AML-193 (cell line): ENCODE measurements at places on chromosomes 2 and 18.

DNA sequence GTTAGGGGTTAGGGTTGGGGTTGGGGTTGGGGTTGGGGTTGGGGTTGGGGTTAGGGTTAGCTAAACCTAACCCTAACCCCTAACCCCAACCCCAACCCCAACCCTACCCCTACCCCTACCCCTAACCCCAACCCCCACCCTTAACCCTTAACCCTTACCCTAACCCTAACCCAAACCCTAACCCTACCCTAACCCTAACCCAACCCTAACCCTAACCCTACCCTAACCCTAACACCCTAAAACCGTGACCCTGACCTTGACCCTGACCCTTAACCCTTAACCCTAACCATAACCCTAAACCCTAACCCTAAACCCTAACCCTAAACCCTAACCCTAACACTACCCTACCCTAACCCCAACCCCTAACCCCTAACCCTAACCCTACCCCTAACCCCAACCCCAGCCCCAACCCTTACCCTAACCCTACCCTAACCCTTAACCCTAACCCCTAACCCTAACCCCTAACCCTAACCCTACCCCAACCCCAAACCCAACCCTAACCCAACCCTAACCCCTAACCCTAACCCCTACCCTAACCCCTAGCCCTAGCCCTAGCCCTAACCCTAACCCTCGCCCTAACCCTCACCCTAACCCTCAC is 24.1 kb upstream of the RABL2A start:
- no peak for DNase-seq

DNA sequence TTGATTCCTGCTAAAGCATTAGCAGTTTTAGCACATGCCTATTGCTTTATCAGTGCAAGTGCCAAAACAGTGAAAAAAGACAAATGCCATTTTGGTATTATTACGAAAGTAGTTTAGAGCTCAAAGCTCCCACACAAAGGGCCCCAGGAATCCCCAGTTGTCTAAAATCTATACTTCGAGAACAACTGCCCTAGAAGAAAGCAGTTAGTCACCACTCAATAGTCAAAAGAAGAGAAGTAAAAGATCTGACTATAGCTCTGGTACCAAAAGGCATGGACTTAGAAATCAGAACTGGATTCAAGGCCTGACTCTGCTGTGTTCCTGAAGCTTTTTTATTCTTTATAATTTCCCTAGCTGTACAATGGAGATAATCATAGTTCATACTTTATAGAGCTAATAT is 21.8 kb downstream of the SCN3A start:
- no peak for DNase-seq

GRCh38 chr2:235287375-235287733 is 206.5 kb upstream of the AGAP1 start:
- no peak for DNase-seq

GRCh38 chr2:179022685-179023084 is 27.3 kb downstream of the CCDC141 start:
- DNase-seq: no peak

GRCh38 chr2:39094717-39095363 is 26.0 kb downstream of the SOS1 start:
- DNase-seq: peak; percentile 30

GRCh38 chr2:11891671-11892440 is 145.4 kb downstream of the LPIN1 start:
- DNase-seq: no peak

- DNase-seq: no peak
Observed at GRCh38 chr2:215437614-215438013, 1.7 kb upstream of the FN1 start.

- no peak for DNase-seq
Observed at GRCh38 chr2:71101656-71102055, 28.4 kb downstream of the MCEE start.

GRCh38 chr2:118847762-118848172 is 319 bp upstream of the EN1 start:
- no peak for DNase-seq

DNA sequence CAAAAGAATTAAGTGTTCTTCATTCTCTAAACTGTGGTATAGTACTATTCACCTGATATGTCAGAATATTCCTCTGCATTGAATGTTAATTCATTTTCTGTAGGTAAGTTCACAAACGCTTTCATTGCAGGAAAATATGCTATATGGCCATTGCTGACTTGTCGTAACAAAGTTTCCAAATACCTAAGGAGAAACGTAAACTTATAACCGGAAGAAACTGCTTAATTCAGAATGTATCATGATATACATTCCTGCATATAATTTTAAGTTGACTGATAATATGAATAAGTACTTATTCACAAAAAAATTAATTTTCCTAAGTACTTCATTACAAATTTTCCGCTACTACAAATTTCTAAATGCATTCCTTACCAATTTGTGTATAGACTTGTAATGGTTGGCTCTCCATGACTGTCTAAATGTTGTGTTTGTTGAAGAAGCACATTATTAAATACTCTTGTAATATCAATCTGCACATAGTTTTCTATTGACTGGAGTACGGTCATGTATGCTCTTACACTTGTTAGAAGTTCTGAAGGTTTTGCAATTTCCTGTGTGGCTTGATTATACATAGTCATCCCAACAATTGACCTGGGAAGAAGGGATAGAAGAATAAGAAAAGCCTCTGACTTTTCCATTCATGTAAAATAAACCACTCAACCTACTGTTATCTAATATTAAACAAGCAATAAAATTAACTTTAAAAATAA is 85.4 kb downstream of the NCKAP1 start:
- no peak for DNase-seq

DNA sequence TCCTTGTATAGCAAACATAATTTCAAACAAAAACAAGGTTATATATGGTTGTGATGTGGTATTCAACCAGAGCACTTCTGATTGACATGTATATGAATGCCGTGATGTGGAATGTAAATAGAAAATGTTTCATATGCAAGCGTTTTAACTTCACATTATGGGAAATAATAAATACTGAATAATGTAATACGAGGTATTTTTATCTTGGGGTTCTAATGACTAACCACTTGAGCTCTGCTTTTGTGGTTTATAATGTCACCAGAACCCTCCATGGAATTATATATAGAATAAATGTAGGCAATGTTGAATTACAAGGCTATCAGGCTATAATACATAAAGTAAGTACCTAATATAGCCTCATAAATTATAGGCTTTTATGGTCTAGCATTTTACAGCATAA is 72.4 kb downstream of the ZNF521 start:
- DNase-seq: no peak

DNA sequence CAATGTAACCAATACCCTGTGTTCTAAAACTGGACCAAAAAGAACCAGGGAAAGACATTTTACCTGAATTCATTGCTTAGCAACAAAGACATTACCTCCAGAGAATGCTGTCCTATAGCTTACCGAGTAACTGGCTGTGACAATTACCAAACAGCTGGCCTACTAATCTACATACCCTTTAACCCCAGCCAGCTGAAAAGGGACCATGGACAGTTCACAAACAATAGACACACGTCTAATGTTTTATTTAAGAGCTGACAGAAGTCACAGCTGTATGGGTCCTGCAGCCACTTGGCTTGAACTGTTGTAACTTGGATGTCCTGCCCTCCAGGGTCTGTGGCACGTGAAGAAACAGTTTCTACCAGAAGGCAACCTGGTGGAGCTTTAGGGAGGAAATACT is 130.1 kb upstream of the EFEMP1 start:
- DNase-seq: no peak

GRCh38 chr2:6301426-6301825 is 564.3 kb downstream of the CMPK2 start:
- no peak for DNase-seq

DNA sequence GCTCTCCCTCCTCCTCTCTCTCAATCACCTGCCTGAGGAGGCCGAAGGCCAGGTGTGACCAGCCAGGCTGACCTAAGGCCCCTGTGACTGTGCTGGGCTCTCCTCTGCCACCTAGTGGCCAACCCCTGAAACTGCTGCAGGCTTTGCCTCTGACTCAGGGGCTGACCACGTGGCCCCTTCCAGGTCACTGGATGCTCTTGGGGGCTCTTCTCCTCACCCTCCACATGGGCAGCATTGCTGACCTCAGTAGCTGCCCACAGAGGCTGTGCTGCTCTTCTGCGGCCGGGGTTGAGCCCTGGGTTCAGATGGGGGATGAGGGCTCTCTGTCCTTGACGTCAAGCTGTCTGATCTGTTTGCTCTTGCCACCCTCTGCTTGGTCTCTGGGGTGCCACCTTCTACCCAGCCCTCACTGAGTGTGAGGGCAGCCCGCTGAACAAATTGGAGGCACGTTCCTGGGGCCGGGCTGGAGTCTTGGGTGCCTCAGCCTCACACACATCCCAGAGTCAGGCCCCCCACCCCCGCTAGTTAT is 122.7 kb downstream of the TWIST2 start:
- DNase-seq: peak; percentile 8

- no peak for DNase-seq
Observed at GRCh38 chr2:16682431-16683118, 16.9 kb upstream of the CYRIA start.

DNA sequence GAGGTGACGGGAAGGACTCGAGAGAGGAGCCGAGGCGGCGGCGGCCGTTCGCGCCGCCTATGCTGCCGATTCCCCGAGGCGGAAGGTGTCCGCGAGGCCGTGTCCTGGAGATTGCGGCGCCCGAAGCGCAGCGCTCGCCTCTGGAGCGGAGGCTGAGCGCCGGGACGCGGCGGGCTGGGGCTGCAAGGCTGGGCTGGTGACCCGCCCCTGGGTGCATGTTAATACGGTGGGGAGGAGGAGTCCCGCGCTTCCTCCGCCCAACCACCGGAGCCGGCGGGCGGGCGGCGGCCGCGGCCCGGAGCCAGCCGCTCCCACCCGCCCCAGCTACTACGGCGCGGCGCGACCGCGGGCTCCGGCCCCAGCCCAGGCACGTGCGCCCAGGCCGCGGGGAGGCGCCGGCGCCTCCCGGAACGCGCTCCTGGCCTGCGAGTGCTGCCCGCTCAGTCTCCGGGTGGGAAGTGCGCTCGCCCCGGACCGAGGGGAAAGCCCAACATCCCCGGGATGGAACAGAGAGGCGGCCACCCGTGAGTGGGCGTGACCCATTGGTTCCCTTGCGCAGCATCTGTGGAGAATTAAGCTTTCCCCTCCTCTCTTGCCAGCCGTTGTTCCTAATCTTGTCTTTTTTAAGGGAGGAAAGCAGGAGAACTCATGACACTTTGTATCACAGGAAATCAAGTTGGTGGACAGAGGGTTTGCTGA is at the start of gene DLGAP1:
DLGAP1 (minus strand) TSS at position 195 of the 699 bp plus-strand sequence.
- no peak for DNase-seq

GRCh38 chr2:31660812-31661335 is 80.1 kb upstream of the SRD5A2 start:
- no peak for DNase-seq

DNA sequence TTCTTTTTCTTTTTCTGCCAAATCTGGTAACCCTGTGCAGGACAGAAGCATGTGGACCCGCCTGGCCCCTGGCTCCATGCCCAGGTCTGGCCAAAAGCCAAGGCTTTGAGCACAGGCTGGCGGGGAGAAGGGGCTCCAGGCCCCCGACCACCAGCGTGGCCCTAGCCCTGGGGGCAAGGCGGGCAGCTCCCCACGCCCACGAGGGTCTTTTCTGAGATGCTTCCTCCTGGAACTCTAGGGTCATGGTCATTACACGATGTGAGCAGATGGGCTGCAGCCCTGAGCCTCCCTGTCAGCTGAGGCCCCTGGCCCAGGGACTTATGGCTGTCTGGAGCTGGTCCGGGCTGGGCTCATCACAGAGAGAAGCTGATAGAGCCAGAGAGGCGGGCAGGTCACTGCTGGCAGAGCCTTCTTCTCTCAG is 5.7 kb upstream of the OTOS start:
- no peak for DNase-seq

GRCh38 chr2:98909317-98910211 is 26.5 kb downstream of the CRACDL start:
- DNase-seq: peak; percentile 9
